Parietal lobe (tissue), 2 donors: ENCODE measurements at places on chromosomes 11 and 22. TPM values are rescaled to one million over a fixed set of nuclear protein-coding genes. Genes with fewer than 3 reads are reported as not detected.

SLC5A1 gene
- not detected for total RNA-seq

OR4D5 gene
- not detected for total RNA-seq

GPHA2 gene
- not detected for total RNA-seq

PPP6R2 gene
- 98.9 TPM for total RNA-seq

RASD2 gene
- total RNA-seq, result 0.94 TPM

RPS6KB2 gene
- 16.0 TPM for total RNA-seq

ZNF280B gene
- total RNA-seq, result 5.0 TPM
